ENCODE measurements at places on chromosomes 13 and 19.

DNA sequence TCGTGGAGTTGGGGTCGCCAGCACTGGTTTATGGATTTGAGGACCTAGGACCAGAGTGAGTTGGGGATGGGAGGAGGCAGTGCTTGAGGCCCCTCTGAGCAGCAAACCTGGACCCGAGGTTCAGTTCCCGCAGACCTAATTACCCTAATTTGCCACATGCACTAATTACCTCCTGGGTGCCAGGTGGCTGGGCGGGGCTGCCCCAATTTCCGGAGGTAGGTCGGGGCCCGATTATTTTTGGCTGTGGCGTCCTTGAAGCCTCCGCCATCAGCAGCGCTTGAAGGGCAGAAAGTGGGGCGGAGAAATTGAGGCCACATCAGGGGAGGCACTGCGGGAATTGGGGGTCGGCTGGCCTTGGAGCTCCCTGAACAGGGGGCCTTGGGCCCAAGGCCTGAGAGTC lies 5.9 kb upstream of the HOMER3 start:
- DNase-seq, result no peak

DNA sequence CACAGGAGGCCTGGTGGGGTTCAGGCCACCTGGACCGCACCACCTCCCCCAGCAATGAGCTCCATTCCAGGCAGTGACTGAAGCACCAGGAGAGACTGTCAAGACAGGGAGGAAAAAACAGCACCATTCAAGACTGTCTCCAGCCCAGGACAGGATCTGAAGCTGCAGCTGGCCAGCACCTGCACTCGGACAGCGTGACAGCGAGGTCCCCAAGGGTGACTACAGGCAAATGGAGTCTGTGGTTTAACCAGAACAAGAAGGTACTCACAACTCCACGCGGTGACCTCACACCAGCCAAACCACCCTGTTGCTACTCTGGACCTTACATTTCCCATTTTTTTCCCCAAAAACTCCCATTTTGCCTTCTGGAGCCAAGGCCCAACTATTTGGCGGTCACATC lies 9.8 kb downstream of the MED26 start:
- no peak for DNase-seq

DNA sequence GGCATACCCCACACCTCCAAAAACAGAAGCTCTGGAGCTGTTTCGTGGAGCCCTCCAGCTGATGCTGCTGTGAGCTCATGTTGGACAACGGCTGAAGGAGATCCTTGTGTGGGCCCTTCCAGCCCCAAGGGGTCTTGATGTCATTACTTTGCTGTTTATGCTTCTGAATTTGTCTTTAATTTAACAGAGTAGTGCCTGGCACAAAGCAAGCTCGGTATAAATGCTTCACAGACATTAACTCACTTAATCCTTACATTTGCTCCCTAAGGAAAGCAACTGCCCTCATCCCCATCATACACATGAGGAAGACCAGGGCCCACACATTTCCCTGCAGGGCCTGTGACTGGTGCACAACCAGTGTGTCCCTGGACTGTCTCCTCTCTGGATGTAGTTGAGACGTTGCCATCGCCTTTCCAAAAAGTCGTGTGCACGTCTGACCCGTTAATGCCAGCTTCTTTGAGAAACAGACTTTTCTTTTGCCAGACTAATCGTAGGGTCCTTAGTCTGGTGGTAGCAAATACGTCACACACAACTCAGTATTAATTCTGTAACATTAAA lies 7.6 kb downstream of the COL4A1 start:
- no peak for DNase-seq

DNA sequence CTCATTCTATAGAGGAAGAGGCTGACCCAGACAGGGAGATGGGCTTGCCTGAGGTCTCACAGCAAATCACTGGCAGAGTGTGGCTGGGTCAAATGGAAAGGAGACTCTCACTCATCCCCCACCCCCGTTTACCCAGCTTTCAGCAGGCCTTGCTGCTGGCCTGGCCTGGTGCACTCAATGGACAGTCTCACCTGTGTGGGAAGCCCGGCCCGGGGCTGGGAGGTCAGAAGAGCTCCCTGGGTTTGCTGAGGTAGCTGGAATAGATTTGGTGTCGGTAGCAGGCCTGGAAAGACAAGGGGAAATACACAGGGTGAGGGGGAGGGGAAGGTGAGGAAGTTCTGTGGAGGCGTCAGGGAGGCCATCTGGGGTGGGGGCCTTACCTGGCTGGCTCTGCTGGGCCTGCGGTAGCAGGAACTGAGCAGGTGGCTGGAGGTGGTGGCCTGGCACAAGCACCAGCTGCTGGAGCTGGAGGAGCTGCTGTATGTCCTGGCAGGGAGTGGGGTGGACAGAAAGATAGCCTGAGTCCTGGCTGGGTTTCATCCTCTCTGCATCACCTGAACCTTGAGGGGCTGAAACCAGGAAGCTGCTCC lies 23.5 kb downstream of the ZNF574 start:
- DNase-seq, result no peak

GRCh38 chr13:112113851-112114250 lies 46.9 kb downstream of the SOX1 start:
- DNase-seq, result no peak

DNA sequence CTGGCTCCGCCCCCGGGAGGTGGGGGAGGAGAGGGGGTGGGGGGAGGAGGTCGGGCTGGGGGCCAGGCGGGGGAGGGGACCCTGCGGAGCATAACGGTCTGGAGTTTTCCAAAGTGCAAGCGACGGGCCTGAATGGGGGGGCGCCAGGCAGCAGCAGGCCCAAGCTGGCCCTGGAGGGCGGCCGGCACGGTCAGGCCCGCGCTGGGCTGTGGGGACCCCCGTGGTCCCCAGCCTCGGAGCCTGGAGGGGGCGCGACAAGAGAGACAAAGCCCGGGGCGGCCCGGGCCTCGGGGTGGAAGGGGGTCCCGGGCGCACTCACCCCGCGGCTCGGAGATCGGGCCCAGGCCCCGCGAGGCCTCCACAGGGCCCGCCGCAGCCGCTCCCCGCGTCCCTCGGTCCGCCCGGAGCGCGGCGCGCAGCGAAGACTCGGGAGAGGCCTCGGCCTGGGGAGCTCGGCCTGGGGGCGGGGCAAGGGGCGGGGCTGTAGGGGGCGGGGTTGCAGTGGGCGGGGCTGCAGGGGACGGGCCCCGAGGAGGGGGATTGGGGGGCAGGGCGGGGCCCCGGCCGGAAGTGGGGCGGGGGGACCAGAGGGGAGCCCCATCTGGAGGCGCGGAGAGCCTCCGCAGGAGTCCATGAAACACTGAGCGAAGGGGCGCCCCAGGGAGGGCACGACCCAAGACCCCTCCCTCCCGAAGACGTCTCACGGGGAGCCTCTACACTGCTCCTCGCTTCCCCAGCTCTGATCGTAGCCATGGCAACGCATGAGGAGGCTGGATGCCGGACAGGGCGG lies 47.6 kb downstream of the PTPRS start:
- no peak for DNase-seq

- DNase-seq, result no peak
Measured at GRCh38 chr13:110498327-110498726, 63.2 kb downstream of the RAB20 start.

- DNase-seq, result peak; percentile 60
Measured at GRCh38 chr13:52749419-52749818, 9.8 kb upstream of the CNMD start.

- no peak for DNase-seq
Measured at GRCh38 chr19:10104665-10105508, 1.3 kb upstream of the PPAN start.

DNA sequence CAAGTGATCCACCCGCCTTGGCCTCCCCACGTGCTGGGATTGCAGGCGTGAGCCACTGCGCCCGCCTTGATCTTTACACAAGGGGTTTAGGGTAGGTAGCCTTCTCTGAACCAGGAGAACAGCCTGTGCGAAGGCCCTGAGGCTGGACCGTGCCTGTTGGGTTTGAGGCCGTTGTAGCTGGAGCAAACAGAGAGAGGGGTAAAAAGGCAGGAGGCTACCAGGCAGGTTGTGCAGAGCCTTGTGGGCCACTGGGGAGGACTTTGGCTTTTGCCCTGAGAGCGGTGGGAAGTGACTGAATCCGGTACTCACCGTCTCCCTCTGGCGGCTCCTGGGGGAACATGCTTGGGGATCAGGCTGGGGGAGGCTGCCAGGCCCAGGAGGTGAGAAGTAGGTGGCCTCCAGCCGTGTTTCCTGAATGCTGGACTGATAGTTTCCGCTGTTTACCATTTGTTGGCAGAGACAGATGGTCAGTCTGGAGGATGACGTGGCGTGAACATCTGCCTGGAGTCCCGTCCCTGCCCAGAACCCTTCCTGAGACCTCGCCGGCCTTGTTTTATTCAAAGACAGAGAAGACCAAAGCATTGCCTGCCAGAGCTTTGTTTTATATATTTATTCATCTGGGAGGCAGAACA lies 24.6 kb downstream of the SPC24 start:
- peak; percentile 24 for DNase-seq

GRCh38 chr13:40052954-40053353 lies 397.5 kb downstream of the COG6 start:
- no peak for DNase-seq

GRCh38 chr19:18832306-18833140 lies 764 bp downstream of the UPF1 start:
- DNase-seq, result no peak

DNA sequence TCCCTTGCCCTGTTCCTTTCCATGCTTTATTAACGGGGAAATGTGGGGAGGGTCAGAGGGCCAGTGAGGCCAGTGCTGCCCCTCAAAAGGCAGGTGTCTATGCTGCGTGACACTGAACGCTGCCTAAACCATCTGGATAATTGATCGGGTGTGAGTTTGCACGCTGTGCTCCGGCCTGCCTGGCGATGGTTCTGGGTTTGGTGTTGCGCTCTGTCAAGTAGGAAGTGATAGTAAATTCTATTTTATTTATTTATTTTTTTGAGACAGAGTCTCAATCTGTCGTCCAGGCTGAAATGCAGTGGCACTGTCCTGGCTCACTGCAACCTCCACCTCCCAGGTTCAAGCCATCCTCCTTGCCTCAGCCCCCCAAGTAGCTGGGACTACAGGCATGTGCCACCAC lies 86.5 kb downstream of the ATP11A start:
- DNase-seq, result no peak

DNA sequence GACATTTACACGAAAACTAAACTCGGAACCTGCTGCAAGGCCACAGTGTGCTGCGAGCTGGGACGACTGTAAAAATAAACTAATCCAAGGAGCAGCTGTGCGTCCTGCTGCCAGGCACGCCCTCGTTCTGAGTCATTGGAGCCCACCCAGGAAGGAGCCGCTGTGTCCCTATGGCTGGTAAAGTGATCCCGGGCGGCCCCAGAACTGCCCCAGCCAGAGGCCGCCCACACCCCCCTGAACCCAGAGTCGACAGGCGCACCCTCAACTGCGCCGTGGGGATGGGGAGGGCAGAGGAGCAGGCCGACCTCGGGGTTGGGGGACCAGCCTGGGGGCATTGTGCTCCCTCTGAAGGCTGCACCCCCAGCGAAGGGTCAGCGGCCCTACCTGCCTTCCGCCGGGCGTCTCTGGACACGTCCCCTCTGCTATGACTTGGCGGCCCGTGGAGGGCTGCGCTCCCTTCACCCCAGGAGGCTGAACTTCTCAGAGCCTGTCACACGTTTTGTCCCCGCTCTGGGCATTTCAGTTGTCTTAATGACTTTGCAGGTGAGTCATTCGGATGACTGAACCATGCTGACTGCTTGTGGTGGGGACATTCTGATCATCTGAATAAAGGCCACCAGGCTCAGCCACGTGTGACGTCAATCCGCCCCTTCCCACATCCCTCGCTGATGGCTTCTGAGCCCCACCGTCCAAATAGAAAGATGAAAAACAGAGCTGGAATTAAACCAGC lies 42.7 kb downstream of the ADPRHL1 start:
- DNase-seq, result no peak

DNA sequence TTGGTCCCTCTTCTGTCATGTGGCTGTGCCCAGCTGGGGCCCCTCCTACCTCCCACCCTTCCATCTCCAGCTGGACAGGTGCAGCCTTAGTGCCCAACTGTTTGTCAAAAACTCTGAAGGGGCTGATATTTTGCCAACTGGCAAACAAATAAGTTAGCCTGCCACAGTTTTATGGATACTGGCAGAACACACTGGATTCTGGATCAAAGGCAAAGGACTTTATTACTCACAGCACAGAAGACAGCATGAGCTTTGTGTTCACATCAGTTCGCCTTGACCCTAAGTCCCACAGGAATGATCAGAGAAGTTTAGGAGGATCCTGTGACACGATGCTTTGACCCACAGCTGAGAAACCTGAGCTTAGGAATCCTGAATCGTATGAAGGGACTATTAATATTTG lies 16.4 kb downstream of the KLK2 start:
- DNase-seq, result no peak

DNA sequence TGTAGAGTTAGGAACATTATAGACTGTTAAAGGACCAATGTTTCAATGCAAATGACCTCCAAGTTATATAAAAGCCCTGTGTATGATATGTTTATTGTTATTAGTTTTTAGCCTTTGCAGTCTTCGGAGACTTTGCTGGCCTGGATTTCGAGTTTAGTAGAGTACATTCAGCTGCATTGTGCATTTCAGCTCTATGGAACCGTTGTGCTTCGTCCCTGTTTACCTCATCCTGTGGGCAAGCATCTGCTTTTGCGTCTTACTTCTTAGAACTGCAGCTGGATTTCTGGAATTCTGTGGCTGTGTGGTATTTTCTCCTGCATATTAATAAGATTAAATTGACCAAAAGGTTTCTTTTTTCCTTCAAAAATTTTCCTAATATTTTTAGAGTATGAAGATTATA lies 138.6 kb downstream of the KCNRG start:
- no peak for DNase-seq

DNA sequence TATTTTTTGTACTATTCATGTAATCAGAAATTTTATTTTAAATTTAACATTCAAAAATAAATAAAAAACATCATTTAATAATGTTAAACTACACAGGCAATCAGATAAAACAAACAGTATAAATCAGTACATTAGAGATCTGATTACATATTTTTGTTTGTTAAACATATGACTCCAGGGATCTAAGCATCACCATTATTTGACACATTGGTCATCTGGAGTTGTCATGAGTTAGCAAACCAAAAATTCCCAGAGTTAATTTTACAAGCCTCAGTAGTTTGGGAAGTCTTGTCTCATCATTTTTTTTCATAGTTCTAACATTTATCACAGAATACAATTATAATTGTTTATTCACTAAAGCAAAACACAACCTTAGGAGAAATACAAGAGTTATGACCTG lies 770.8 kb upstream of the SLITRK6 start:
- DNase-seq, result no peak

DNA sequence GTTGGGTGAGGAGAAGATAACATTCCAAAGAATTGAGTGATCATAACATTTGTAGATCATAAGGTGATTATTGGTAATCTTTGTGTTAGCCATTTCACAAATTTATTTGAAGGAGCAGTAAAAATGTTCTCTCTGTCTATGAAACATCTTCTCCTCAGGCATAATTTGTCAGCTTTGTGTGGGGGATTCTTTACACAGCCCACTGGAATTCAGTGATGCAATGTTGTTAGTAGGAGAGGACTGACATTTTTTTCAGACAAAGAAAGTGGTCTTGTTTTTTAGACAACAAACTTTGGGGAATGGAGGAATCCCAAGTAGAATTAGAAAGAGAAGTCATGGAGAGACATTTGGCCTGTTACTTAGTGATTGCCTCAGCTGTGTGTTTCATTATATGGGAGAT lies 100.3 kb downstream of the ITGBL1 start:
- DNase-seq, result no peak

GRCh38 chr19:40422748-40423566 lies 2.8 kb downstream of the SERTAD1 start:
- DNase-seq, result no peak

- no peak for DNase-seq
Measured at GRCh38 chr13:50589139-50589538, 254.4 kb downstream of the DLEU7 start.

- DNase-seq, result no peak
Measured at GRCh38 chr13:37618554-37618953, 20.0 kb upstream of the POSTN start.

- no peak for DNase-seq
Measured at GRCh38 chr19:18906605-18907519, 10.9 kb upstream of the CERS1 start.

GRCh38 chr19:14782626-14783409 lies 4.5 kb upstream of the ADGRE2 start:
- DNase-seq, result no peak

All from NCI-H748 treated with DMSO at 0.1 percent for 48 hours (cell line).